ENCODE measurements at places on chromosomes 3 and 15.

DNA sequence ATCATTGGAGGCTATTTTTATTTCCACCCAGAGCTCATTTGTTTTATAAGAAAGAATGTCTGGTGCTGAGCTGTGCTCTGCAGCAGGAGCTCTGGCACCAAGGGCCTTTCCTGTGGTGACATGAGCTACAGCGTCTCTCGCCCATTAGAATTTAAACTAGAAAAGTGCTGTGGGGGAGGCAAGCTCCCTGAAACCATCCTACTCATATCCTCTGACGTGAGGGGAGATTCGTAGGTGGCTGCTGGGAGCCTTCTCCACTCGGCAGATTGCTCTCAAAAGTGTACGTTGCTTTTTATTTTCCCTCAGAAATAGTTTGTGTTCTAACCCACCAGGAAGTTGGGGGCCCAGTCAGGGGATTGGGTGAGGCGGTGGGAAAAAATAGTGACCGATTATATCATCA, 76.3 kb upstream of the ARHGEF3 start:
- DNase-seq: peak; percentile 71

GRCh38 chr3:11545186-11545851, 98.4 kb downstream of the VGLL4 start:
- no peak for DNase-seq

DNA sequence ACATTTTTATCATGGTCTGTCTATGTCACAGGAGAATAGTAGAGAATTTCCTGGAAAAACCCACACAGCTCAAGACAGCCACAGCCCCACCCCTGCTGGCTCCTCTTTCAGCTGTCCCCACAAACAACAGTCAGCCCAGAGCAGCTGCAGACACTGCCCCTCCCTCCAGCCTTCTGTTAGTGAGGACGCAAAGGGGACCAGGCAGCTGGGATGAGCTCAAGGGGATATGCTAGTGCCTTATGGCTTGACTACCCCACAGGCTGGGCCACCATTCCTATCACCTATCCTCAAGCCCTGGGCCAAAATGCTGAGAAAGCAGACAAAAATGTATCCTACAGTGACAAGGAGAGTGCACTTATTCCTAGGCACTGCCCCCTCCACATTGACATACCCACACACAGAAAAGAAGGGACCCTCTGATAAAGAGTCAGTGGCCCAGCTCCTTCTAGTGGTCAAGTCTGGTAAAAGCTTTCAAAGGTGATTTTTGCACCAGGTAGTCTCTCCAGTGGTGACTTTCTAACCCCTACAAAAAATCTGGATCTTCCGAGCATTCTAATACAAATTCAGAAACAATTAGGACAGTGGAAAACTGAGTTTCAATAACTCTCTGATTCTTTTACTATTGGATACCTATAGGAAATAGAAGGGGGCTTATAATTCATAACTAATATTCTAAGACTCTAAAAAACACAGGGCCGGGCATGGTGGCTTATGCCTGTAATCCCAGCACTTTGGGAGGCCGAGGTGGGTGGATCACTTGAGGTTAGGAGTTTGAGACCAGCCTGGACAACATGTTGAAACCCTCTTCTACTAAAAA, 3.0 kb upstream of the MAP1A start:
- peak; percentile 14 for DNase-seq

DNA sequence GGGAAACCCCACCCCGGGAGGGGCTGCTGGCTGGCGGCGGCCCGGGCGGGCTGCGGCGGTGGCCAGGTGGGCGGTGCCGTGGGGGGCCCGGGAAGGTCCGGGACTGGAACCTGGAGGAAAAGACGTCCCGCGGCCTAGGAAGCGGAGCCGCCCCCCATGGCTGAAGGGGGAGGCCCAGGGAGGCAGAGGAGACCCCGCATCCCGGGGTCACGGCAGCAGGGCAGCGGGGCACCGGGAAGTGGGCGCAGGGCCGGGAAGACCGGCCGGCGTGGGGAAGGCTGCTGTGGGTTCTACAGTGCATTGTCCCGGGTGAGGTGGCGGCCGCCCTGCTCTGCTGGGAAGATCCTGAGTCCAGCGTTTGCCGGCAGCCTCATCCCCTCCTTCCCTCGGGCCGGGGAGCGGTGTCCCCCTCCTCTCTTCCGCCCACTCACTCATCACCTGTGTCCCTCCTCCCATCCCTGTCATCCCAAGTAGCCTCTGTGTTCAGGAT, 525 bp upstream of the FSTL1 start:
- no peak for DNase-seq

DNA sequence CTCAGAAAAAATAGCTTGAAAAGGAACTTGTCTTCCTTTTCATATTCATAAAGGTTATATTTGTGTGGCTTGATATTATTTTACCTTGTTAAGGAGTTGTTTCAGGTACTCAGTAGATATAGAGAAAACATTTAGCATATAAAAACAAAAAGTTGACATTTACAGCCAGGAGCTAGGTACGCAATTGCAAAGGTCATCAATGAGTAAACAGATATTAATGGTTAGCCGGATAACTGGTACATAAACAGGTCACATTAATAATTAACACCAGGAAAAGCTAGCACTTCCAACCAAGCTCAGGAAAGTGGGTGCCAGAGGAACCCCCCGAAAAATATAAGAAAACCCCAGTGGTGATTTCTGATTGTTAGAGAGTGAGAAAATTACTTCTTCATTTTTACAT, 146.6 kb upstream of the NR2F2 start:
- no peak for DNase-seq

- DNase-seq: no peak
Observed at GRCh38 chr15:81869161-81869954, 176.5 kb downstream of the MEX3B start.

GRCh38 chr15:48798319-48798718, 12.6 kb downstream of the CEP152 start:
- DNase-seq: no peak

GRCh38 chr15:29223640-29224039, 46.0 kb downstream of the NSMCE3 start:
- no peak for DNase-seq

- no peak for DNase-seq
Observed at GRCh38 chr15:77852241-77853007, 219.7 kb upstream of the LINGO1 start.

DNA sequence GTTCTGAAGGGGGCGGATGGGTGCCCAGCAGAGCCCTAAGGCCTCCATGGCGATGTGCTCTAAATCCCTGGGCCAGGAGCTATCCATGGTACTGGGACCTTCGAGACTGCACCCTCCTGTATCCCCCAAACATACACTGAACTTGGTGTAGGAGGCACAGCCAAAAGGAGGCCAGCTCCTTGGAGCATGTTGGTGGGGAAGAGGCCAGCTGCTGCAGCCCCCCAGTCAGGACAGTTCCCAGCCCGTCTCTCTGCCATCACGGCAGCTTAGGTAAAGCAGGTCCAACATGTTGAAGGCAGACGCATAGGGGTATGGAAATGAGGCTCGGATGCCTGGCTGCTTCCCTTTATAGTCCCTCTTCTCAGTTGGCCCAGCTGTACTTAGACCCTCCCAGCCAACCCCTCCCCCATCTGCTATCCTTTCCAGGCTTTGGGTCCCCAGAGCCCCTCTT, 1.8 kb downstream of the CAMKV start:
- peak; percentile 14 for DNase-seq

DNA sequence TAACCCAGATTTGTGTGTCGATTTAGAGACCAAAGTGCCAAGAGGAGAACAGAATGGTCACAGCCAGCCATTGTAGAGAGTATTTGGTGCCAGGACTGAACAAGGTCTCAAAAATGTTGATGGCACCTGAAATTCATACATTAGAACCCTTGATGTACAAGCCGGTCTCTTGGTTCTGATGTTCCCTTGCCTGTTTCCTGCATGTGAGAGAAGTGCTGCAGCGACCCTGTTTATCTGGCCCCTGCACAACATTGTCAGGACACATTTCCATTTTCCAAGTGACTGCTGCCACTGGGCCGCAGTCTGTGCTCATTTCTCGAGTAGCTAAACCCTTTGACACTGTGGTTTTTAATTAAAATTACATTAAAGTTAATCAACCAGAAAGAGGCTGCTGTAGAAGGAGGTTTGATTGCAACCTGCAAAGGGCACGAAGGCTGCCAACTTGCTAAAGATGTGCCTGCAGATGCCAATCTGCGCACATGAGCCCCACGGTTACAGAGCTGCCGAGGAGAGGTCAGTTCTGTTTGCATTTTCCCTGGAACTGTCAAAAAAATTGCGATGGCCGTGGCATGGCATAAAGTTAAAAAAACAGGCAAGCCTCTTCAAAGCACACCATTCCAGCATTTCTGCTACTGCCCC, 136.4 kb upstream of the CMC1 start:
- no peak for DNase-seq

DNA sequence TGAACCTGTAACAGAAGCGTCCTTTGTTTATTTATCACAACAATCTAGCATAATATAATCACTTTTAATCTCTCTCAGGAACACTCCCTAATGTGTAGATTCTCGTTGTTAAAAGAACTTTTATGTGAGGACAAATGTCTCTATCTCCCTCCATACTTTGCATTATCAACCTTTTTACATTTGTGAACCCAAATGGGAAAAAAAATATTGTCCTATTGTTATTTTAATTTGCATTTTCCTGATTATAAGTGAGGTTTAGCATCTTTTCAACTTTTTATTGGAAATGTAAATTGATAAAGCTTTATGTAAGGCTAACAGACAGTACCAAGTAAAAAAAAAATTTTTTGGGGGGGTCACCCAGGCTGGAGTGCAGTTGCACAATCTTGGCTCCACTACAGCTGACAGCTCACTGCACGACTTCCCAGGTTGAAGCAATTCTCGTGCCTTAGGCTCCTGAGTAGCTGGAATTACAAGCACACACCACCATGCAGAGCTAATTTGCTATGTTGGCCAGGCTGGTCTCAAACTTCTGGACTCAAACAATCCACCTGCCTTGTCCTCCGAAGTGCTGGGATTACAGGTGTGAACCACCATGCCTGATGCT, 33.0 kb upstream of the DENND4A start:
- DNase-seq: no peak

DNA sequence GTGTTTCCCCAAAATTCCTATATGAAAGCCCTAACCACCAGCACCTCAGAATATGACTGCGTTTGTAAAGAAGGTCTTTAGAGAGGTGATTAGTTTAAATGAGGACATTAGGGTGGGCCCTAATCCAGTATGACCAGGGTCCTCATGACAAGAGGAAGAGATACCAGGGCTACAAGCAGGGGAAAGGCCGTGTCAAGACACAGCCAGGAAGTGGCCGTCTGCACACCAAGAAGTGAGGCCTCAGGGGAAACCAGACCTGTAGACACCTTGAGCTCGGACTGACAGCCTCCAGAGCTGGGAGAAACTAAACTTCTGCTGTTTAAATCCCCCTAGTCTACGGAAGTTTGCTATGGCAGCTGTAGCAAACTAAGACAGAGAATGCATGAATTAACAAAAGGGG, 14.2 kb downstream of the KIF7 start:
- DNase-seq: no peak

- DNase-seq: no peak
Observed at GRCh38 chr3:69178082-69178481, 55.7 kb upstream of the LMOD3 start.

GRCh38 chr3:175404027-175404426, 544.9 kb downstream of the NAALADL2 start:
- no peak for DNase-seq

DNA sequence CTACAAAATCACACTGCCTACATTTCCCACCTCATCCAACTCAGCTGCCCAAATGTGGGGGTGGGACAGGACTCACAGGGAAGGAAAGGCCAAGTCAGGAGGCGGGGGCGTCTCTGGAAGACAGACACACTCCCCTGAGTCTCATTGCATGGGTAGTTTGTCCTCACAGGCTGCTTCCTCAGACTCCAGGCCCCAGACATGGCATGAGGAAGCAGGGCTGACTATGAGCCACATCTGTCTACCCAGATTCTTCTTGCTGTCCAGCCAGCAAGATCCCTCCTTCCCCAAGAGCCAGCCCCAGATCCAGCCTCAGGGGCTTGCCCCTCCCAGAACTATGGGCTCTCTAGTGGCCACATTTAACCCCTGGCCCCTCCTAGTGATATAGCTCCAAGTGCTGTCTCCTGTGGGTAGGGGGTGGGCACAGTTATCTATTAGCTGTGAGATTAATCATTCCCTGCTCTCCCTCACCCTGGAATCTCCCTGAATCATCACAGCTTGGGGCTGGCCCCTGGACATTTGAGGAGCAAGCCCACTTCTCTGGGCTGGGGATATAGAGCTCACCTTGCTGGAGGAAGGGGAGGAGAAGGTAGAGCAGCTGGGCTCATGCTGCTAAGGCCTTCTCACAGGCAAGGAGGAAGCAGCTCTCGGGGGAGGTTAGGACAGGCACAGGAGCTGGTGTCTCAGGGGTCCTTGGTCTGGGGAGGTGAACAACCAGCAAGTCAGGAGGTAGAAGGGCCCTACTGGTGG, 2.1 kb upstream of the CCDC33 start:
- no peak for DNase-seq
